Frontal cortex (tissue), 4 donors: ENCODE measurements at places on chromosomes 16 and 17.

DNA sequence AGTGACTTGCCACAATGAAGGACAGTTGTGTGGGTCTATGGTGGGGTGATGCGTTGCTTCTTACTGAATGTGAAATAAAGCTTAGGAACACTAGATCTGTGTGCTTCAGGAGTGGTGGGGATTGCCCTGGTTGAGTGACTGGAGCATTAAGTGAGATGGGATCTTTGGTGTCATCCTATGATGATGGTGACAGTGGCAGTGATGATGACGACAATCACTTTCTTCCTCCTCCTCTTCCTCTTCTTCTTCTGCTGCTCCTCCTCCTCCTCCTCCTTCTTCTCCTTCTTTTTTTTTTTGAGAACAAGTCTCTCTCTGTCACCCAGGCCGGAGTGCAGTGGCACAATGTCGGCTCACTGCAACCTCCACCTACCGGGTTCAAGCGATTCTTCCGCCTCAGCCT, 396.8 kb downstream of the SEC14L1 start:
- DNase-seq, result no peak

- DNase-seq, result no peak
Observed at GRCh38 chr17:78141437-78142118, 4.6 kb upstream of the C17orf99 start.

GRCh38 chr16:24471561-24472350, 67.6 kb upstream of the RBBP6 start:
- no peak for DNase-seq

DNA sequence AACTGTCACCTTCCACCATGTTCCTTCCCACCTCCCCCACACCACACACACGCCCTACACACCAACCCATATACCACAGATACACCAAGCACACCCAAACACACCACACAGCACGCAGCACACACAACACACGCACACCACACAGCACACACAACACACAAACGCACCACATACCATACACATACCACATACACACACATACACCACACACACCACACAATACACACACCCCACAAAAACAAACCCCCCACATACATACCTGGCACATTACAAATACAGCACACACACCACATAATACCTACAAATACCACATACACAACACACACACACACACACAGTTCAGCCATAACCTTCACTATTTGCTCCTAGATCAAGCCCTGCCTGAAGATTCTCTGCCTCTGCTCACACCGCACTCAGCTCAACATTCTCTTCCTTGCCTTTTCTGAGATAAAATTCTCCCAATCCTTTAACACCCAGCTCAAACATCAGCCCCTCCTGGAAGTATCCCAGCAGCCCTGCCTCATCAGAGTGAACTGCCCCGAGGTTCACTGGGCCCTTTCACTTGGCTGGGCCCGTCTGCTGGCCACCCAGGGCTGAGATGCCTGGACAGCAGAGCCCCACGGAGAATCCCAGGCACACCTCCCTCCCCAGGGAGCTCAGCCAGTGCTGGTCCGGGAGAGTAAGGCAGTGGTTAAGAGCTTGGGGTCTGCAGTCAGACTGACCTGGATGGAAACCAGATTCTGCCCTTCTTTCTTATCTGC, 31.9 kb upstream of the CPNE2 start:
- no peak for DNase-seq

GRCh38 chr17:40101367-40102210, 1.2 kb upstream of the NR1D1 start:
- no peak for DNase-seq

DNA sequence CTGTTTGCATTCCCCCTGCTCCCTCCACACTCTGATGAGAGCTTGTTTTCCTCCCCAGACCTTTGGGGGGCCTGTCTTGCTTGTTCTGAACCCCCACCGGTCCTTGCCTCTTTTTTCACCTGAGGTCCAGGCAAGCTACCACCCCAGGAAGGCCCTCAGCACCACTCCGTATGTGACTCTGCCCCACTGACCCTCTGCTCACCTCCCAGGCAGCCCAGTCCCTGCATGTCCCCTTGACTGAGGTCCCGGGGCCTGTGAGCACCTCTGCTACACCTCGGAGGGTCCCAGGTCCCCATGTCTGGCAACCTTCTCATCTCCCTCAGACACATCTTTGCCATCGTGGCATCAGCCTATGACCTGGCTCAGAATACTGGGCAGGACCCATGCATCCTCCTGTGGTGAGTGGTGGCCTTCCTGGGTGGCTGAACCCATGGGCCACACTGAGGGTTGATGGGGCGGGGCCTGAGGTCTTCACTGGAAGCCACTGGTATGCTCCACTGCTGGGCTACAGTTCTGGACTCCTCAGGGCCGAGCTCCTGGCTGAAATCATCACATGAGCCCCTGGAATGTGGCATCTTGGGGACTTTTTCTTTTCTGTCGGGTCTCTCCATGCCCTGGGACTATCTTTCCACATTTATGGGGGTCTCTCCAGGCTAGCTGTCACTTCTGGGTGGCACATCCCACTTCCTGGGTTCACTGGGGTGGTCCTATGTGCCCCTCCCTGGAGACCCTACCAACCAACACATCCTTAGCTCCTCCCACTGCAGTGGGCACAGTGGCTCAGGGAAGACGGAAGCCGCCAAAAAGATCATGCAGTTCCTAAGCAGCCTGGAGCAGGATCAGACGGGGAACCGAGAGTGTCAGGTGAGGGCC, 3.5 kb downstream of the MYO15B start:
- no peak for DNase-seq

- DNase-seq, result no peak
Observed at GRCh38 chr16:56956756-56957155, 5.0 kb upstream of the CETP start.

GRCh38 chr16:8928467-8928957, 35.2 kb downstream of the USP7 start:
- no peak for DNase-seq

GRCh38 chr16:68605746-68606145, 39.4 kb upstream of the CDH3 start:
- DNase-seq, result no peak

DNA sequence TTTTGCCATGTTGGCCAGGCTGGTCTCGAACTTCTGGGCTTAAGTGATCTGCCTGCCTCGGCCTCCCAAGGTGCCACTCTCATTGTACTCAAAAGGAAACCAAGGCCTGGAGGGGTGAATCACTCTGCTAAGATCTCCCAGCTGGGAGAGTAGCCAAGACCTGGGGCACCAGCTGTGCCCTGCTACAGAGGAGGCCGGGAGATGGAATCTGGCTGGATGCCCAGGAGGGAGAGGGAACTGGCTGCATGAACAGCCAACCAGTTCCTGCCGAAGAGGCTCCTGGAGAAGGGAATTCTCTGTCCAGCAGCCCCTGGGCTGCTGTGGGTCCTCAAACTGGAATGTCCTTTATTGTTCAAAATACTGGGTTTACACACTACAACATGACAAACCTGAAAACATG, 238.7 kb upstream of the CIBAR2 start:
- peak; percentile 81 for DNase-seq

DNA sequence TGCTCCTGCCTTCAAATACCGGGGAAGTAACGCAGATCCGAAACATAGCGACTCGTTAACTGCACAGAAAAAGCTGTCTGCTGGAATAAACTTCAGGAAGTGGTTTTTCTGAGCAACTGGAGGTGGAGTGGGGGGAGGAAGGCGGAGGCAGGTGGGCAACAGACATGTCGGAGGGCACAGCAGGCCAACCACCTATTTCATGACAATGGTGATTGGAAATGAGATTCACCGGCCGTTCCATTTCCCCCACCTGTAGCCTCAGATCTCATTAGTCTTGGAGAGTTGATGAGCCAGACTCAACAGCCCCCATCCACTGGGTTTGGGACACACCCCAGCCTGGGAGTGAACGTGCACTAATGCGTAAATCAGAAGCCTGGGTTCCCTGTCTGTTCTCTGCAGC, 7.7 kb upstream of the PECAM1 start:
- DNase-seq, result no peak
